ENCODE measurements at places on chromosomes 12 and 14. TPM values are rescaled to one million over a fixed set of nuclear protein-coding genes. Genes with fewer than 3 reads are reported as not detected.

Gene OR4N2
- total RNA-seq: not detected

Gene WNT5B
- total RNA-seq: 0.37 TPM

Gene TMTC1
- total RNA-seq: 0.73 TPM

DNA sequence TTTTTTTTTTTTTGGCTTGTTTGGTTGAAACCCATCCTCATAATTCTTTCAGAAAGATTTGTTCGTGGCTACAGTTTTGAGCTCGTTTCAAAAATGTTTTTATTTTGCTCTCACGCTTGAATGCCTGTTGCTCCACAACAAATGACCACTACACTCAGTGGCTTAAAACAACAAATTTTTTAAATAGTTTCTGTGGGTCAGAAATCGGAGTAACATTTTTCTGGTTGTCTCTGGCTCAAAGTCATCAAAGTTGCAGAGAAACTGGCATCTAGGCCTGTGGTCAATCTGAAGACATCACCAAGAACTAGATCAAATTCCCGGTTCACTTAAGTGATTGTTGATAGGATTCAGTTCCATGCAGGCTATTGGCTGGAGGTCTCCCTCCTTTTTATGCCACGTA is 560.0 kb downstream of the SNAPC1 start:
- DNase-seq: no peak

DNA sequence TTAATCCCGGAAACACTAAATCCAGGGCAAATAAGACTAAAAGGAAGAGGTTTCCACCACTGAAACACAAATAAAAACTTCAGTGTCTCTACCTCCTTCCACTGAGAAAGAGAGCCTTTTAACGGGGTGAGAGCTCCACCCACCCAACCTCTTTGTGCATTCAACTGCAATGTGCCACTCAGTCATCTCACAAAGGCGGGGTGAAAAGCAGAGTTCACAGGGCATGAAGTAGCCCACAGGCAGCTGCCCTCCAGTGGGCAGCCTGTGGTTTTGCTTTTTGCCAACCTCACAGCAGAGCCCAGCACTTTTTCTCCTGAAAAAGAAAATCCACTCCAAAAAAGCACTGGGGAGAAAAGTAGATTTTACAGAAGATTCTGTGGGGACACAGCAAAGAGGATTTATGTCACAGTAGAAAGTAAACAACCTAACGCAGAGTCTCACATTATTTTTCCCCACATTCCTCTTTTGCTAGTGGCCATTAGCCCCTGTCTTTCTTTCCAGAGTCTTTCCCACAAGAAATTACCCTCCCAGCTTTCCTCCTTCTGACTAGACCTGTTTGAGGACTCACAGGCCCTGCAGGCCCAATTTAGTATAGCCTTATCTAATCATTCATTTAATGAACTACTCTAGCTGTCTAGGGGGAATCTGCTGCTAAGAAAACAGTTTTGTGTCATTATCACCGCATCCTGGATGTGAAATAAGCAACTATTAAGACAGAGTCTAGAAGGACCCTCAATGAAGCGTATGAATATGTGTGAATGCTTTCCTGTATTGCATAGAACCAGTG is 753.8 kb upstream of the FOXG1 start:
- DNase-seq: no peak

DNA sequence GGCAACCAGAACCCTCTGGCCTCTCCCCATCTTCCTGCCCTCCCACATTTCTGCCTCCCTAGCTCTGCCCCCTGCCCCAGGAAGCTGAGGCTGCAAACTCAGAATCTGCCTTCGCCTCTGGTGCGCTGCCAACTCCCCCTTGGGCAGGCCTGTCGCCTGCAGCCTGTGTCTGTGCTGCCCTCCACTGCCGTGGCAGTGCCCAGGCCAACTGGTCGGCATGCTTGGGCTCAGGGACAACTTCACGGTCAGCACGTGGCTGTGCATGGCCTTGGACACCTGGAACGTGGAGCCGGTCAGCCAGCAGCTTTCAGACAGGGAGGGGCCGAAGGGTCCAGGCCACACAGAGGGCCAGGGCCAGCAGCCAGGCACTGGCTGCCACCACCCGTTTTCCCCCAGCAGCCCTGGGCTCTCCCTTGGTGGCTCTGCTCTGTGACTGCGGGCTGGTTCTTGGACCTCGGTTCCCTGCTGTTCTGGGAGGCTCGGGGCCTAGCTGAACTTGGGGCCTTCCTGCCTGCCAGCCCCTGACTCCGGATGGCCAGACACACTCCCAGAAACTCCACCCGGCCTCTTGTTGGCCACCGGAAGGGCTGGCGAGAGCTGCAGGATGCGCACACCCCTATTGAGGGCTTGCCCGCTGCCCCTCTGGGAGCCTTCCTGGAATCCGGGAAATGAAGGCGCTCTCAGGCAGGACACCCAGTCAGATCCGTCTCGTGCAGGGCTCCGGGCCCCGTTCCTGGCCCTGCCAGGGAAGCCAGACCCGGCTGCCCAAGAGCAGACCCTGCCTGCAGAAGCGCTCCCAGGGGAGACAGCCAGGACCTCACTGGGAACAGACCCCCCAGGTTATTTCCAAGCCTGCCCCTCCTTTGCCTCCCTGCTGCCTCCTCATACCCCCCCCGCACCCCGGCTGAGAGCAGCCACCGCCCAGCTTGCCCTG is 34.2 kb upstream of the PPP1R13B start:
- no peak for DNase-seq

DNA sequence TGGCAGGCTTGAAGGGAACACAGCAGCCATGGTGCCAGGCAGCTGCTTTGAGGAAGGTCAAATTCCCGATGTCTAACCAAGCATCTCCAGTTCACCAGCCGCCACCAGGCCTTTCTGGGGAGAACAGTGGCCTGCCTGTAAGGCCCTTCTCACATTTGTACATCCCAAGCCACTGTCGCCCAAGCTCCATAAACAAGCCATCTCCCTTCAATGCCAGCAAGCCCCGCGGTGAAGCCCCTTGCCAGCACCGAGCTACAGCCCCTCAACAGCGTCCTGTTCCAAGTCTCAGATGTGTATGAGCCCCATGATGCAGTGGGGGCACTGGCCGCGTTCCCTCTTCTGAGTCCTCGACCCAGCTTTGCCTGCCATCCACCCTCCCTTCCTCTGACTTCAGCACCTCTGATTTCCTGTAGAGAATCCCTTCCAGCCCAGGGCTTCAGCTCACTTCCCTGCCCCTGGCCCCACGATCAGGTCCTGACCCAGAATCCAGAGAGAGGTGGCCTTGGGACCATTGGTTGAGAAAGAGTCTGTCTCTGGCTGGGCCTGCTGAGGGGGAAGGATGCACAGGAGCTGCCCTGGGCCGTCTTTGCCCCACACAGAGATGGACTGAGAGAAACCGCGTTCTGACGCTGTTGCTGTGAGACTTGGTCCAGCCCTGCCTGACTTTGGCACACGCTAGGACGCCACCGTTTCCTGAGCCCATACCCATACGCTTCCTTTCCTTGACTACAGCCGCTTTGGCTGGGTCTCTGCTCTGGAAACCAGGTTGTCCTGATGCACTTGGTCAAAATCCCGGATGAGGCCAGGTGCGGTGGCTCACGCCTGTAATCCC is 1.9 kb upstream of the MMP17 start:
- DNase-seq: no peak

GRCh38 chr12:26822026-26822425 is 11.0 kb downstream of the ITPR2 start:
- no peak for DNase-seq

DNA sequence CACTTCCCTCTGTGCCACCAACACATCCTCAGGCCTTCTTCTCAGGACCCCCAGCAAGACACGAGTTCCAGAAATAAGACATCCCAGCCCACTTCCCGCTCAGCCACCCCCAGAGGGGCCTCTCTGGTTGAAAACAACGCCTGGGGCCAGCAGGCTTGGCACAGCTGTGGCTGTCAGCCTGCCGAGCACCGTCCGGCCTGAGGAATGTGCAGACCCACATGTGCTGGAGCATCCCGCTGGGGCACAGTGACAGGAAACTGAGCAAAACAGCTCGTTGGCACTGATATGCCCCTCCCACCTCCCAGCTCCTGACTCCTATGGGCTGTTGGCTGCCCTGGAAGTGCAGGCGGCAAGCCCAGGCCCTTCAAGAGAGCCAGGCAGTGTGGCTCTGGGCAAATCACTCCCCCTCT is 1.4 kb downstream of the SYNE3 start:
- no peak for DNase-seq

- DNase-seq: peak; percentile 7
Measured at GRCh38 chr12:71438670-71439361, 782 bp upstream of the LGR5 start.

GRCh38 chr12:2834581-2835491 is at the start of gene NRIP2:
NRIP2 (minus strand) TSS chr12:2835035; CDS start chr12:2834983, 52 bp downstream.
- no peak for DNase-seq

All from naive thymus-derived CD4-positive, alpha-beta T cell (primary cell).